Right renal pelvis (tissue), 4 donors: ENCODE measurements at places on chromosomes 16 and 17.

- DNase-seq = no peak
Measured at GRCh38 chr17:55414983-55415382, 6.7 kb downstream of the MMD start.

GRCh38 chr16:68902003-68902968, 59.0 kb downstream of the TANGO6 start:
- peak; percentile 65 for DNase-seq

DNA sequence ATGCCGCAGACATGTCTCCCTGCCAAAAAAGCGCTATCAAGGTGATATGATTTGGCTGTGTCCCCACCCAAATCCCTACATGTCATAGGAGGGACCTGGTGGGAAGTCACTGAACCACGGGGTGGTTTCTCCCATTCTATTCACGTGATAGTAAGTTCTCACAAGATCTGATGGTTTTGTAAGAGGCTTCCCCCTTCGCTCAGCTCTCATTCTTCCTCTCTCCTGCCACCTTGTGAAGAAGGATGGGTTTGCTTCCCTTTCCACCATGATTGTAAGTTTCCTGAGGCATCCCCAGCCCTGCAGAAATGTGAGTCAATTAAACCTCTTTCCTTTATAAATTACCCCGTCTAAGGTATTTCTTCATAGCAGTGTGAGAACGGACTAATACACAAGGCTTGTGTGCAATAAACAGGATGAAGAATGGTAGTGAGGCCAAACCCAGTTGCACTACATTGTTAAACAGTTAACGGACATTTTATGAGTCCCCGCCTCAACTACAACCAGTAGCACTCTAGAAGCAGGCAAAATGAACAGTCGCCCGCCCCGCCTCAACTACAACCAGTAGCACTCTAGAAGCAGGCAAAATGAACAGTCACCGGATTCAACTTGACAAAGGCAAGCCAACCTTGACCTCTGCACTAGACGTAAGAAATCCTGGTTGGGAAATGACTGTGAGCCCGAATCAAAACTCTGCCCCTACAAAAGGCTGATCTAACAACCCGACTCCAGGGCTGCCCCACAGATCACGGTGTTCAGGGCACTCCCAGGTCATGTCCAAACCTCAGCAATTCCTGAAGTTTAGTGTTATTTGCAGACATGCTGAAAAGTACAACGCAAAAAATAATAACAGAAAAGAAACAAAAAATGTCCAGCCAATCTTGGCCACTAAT, 26.3 kb downstream of the VPS53 start:
- DNase-seq = no peak

DNA sequence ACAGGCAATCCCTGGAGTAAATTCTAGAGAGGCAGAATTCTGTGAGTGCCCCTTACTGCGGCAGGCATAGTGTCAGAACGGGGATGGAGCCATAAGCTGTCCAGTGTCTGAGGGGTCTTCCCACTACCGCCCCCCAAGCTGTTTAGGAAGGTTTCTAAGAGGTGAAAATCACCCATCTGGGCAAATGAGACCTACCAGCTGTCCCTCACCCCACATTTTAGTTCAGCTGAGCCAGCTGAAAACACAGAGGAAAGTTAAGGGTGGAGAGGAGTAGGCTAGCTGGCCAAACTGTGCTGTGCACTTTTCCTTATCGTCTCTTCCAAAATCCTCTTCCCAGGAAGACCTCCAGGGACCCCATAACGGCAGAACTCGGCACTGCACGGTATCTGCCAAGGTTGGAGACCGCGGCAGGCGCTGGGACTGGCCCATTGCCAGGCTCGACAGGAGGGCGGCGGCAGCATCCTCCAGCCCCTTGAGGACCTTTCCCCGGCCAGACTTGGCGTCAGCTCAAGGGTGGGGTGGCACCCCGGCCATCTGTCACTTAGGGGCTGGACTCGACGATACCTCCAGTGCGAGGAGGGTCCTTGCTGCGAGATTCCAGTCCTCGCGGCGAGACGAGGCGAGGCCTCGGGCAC, 955 bp downstream of the ACLY start:
- no peak for DNase-seq

GRCh38 chr17:28811651-28812090, 30.9 kb downstream of the FAM222B start:
- DNase-seq = no peak

DNA sequence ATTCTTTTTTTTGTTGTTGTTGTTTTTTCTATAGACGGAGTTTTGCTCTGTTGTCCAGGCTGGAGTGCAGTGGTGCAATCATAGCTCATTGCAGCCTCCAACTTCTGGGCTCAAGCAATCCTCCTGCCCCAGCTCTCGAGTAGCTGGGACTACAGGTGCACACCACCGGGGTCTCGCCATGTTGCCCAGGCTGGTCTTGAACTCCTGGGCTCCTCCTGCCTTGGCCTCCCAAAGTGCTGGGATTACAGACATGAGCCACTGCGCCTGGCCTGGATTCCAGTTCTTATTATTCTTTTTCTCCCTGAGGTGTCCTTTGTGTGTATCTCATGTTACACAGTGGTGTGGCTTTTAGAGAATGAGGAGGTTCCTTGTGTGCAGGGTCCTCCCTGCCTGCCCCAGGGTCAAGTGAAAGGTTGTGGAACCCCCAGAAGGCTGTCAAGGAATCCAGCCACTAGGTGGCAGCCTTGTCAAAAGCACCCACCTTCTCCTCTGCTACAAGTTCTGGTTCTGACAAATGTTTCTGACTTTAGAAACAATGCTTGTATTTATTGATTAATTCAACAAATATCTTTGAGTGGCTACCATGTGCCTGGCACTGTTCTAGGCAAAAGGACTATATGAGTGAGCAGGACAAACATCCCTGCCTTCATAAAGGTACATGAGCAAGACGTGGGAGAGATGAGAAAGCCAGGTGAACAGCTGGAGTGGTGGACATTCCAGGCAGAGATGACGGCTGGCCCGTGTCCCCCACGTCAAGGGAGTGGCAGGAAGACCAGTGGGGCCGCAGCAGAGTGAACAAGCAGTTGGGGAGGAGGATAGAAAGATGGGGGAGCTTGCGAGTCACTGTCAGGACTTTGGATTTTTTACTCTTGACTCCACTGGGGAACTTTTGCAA, 112.4 kb downstream of the SPECC1 start:
- DNase-seq = peak; percentile 14
